ENCODE measurements at places on chromosomes 12 and 14.

GRCh38 chr12:118034429-118035189 is 18.1 kb downstream of the RFC5 start:
- no peak for DNase-seq

DNA sequence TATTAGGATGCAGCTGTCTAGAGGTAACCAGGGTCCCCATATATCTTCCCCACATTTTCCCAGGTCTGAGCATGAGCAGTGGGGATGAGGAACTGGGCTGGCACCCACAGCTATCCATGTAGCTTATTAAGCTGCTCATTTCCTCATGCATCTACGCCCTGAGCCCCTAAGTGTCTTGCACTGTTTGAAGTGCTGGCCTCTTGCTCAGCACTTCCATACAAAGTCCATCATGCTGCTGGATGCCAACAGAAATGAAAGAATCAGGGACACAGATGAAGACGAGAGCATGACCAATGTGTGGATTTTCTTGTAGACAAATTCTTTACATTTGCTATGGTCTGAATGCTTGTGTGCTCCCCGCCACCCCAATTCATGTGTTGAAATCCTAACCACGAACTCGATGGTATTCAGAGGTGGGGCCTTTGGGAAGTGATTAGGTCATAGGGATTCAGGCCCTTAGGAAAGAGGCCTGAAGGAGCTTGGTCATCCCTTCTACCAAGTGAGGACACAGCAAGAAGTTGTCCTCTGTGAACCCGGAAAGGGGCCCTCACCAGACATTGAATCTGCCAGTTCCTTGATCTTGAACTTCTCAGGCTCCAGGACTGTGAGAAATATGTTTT is 54.5 kb downstream of the C12orf75 start:
- DNase-seq, result no peak

- DNase-seq, result peak; percentile 60
Observed at GRCh38 chr14:77459072-77459723, 1.3 kb downstream of the AHSA1 start.

DNA sequence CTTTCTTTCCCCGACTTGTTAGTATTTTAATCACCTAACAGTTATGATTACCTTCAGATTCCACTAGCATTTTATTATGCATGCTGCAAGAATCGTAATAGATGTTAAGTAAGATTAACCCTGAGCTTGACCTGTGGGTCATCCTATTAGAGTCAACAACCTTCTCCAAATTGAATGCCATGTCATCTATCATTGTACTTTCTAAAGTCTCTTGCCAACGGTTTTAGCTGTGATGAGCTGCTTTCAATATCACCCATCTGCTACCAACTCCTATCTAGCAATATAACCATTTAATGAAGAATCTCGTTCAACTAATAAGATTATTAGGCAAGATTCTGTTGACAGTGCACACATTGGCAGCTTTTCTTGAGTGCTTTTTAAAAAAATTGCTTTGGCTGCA is 33.7 kb downstream of the DACT1 start:
- no peak for DNase-seq

DNA sequence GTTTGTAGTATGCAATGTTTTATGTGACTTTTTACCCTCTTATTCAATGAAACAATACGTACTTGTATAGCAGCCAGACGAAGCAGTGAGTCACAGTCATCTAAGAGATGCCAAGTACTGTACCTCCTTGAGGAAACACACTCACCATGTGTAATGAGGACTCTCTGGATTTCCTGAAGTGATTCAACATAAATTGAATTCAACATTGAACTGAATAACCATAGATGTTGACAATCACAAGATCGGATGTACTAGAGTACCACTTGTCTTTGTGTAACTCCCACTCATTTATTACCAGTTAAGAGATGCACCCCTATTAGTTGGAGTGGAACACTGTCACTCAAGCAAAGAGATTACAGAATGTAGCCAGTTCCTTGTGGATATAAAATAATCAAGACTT is 175.2 kb upstream of the HMGA2 start:
- no peak for DNase-seq

- no peak for DNase-seq
Observed at GRCh38 chr12:55729819-55730818, 1.3 kb upstream of the CD63 start.

GRCh38 chr14:105467249-105467941 is 7.2 kb upstream of the CRIP2 start:
- DNase-seq, result no peak

DNA sequence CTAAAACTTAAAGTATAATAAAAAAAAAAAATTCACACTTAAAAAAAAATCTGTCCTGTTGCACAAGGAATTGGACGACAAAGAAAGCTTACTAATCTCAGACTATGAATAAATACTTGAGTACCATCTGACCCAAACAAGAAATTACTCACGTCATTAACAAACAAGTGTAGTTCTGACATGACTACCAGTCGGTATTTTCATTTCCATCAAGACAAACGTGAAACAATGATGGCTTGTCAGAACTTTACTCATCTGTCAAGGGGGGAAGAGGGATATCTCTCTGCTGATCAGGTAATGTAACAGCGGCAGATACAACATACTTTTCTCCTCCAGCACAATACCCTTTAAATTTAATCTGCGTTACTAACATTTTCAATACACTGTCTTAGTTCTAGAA is 78.3 kb downstream of the CDK17 start:
- DNase-seq, result no peak

GRCh38 chr12:109961612-109962011 is 34.6 kb downstream of the GIT2 start:
- peak; percentile 66 for DNase-seq

DNA sequence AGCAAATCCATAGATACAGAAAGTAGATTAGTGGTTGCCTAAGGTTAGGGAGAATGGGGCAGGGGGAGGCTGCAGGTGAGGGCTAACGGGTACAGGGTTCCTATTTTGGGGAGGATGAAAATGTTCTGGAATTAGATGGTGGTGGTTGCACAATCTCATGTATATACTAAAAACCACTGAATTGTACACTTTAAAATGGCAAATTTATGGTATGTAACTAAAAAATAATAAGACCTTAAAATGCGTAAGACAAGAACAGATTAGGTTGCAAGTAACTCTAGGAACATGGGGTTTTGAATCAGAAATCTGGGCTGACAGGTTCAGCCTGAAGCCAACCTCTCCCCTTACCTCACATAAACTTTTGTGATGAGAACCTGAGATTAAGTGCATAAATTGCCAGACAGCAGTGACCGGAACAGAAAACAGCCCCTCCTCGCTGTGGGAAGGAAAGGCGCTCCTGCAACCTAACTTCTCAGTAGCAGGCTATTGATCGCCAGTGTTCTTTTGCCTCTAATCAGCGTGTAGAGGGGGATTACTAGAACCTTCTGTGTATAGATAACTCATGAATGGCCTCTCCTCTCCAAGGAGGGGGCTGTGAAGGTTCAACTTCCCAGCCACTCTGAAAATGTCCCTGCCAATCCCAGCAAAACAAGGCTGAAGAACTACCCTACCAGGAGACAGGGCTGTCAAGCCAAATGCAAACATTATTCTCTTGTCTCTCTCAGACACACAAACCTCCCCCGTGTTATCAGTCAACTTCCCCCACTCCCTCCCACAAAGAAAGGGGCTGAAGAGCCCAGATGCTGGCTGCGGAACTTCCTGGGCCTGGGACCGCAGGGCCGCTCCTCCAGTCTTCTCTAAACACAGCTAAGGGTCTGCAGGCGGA is 1.9 kb downstream of the SSH1 start:
- no peak for DNase-seq

- no peak for DNase-seq
Observed at GRCh38 chr12:4859478-4860210, 50.1 kb upstream of the KCNA1 start.

- DNase-seq, result no peak
Observed at GRCh38 chr12:58242796-58243630, 301.6 kb downstream of the ATP23 start.

GRCh38 chr12:19542606-19543005 is 103.3 kb downstream of the AEBP2 start:
- DNase-seq, result no peak

- DNase-seq, result no peak
Observed at GRCh38 chr12:119230807-119231206, 52.1 kb downstream of the HSPB8 start.

GRCh38 chr14:55739967-55740648 is 160.1 kb downstream of the KTN1 start:
- peak; percentile 91 for DNase-seq

DNA sequence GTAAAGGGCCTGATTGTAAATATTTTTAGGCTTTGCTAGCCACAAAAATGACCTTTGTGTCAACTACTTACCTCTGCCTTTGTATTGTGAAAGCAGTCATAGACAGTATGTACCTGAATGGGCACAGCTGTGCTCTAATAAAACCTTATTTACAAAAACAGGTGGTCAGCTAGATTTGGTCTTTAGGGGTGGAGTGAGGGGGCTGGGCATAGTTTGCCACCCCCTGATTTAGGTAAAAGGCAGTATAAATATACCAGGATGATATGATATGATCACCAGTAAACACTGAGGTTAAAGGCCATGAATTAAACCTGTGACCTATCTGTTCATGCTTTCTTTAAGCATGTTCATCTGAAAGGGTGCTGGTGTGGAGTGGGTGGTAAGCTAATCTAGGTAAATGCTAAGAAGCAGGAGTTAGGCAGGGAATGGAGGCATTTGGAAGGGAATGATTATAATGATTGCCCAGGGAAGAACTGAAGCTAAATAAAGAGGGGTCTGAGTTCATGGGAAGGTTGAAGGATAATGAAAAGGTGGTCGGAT is 77.1 kb upstream of the BCAT1 start:
- no peak for DNase-seq

DNA sequence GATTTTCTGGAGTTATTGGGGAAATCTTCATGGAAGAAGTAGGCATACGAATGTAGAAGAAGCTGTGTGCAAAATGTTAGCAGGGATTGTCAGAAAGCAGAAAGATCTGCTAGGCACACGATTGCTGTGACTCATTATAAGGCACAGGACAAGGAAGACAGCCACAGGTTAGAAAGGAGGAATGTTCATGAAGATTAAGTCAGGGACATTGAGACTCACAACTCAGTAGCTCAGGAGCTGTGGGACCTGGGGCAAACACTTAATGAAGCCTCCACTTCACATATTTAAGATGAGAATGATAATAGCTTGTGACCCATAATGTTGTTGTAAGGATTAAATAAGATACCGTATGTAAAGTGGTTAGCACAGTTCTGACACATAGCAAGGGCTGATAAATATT is 26.6 kb upstream of the RTRAF start:
- DNase-seq, result no peak

DNA sequence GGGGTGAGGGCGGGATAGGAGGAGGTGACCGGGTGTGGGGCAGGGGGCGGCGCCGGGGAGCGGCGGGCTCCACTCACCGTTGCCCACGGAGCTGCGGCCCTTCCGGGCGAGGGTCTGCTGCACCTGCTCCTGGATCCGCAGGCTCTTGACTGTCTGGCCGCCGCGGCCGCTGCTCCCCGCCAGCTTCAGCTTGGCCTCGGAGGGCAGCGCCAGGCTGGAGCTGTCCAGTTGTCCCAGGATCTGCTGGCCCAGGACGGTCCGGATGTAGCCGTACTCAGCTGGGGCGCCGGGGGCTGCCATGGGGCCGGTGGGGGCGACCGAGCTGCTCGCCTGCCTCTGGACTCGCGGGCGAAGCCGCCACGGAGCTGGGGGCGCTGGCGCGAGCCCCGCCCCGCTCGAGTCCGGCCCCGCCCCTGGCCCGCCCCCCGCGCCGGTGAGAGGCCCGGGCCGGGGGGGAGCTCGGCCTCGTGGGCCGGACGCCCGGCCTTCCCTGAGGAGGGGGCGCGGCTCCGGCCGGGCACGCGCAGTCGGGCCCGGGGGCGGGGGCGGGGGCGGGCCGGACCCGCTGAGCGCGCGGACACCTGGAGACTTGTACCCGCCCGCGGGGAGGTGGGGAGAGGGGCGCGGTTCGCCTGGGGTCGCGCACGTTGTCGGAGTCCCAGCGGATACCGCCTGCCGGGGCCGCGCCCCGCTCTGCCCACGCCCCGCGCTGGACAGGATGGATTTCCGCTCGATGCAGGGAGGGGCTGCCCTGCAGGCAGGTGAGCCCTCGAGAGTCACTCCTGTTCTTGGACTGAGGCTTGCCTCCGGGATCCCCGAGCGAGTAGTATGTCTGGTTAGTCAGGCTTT is at the start of gene PKP2:
TSS of gene PKP2 (minus strand) at position 346 of the 849 bp plus-strand sequence. CDS start at position 300, 46 bp downstream.
- DNase-seq, result peak; percentile 94

DNA sequence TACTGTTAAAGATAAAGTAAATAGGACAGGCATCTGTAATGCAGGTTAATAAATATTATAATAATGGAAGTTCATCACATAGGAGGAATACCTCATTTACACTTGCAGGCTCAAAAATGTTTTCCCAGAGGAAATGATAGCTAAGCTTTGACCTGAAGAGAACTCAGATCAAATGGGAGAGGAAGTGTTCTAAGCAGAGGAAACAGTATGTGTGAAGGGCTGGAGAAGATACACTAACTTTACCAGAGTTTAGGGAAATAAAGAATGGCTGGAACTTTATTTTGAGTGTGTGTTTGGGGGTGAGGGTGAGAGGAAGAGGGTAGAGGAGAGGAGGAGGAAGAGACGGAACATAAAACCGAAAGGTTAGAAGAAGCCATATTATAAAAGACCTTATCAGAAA is 34.0 kb upstream of the AP4S1 start:
- no peak for DNase-seq

DNA sequence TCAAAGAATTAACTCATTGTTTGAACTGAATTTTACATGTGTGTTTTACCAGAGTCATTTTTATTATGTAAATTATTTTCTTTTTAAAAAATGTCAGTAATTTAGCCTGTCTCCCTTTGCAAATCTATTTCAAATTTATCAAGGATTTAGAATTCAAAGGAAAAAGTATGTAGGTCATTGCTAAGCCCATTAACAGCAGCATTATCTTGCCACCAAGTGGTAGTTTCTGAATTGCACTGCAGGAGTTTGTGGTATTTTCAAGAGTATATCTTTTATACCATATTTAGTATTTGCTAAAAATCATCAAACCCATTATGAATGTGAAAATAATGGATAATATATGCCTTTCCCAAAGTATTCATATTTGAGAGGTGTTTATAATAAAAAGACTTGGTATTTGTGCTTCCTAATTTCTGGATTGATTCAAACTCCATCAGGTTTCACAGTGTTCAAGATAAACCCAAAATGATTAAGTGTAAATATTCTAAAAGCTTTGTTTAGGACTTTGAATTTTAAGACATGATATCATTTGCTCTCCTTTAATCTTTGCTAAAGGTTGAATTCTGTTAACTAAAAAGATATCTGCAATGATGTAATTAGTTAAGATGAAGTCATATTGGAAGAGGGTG is 711.4 kb downstream of the FSCB start:
- DNase-seq, result peak; percentile 36

- DNase-seq, result no peak
Observed at GRCh38 chr12:16361142-16361783, 13.8 kb downstream of the MGST1 start.

DNA sequence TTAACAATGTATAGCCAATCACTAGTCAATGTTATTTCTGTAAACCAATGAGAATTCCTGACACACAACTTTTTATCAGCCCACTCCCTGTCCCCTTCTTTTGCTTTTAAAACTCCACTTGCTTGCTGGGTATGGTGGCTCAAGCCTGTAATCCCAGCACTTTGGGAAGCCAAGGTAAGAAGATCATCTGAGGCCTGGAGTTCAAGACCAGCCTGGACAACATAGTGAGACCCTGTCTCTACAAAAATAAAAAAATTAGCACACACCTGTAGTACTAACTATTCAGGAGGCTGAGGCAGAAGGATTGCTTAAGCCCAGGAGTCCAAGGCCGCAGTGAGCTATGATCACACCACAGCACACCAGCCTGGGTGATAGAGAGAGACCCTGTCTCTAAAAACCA is 87.8 kb downstream of the PAPLN start:
- DNase-seq, result no peak

GRCh38 chr12:1934831-1935230 is 16.4 kb upstream of the CACNA2D4 start:
- DNase-seq, result no peak
